ENCODE measurements at places on chromosomes 1 and 21. TPM values are rescaled to one million over a fixed set of nuclear protein-coding genes. Genes with fewer than 3 reads are reported as not detected.

Gene ADAMTS4
- 14.5 TPM for total RNA-seq

Gene GNG4
- total RNA-seq: 0.86 TPM

Gene WNT9A
- total RNA-seq: 0.29 TPM

Gene MEX3A
- total RNA-seq: 0.58 TPM

Gene SLC9C2
- total RNA-seq: not detected

Gene A3GALT2
- not detected for total RNA-seq

Gene UBE2U
- not detected for total RNA-seq

Gene ATP5PO
- total RNA-seq: 272 TPM

Gene CHIA
- not detected for total RNA-seq

Gene S100A14
- total RNA-seq: not detected

Gene TMEM269
- under 0.01 TPM for total RNA-seq

Gene EEIG2
- 11.0 TPM for total RNA-seq

Gene CRYBG2
- not detected for total RNA-seq

Gene HEATR1
- total RNA-seq: 19.6 TPM

Gene PATJ
- 3.2 TPM for total RNA-seq

Gene TESK2
- total RNA-seq: 0.53 TPM

Gene NGF
- not detected for total RNA-seq

Gene SRGAP2C
- 15.3 TPM for total RNA-seq

Gene TFAP2E
- total RNA-seq: not detected

Gene LRRC8D
- 25.3 TPM for total RNA-seq

Gene ZFP69B
- 2.0 TPM for total RNA-seq

Gene MANEAL
- 0.35 TPM for total RNA-seq

Gene ST6GALNAC5
- 2.0 TPM for total RNA-seq

Gene CSDE1
- 791 TPM for total RNA-seq

Gene RAD54L
- 6.1 TPM for total RNA-seq

Gene SLC1A7
- not detected for total RNA-seq

Gene RBM11
- total RNA-seq: not detected

Gene TRIM67
- total RNA-seq: not detected

Gene AMY2A
- not detected for total RNA-seq

Gene NES
- 50.5 TPM for total RNA-seq

Gene AMY1C
- not detected for total RNA-seq

Gene S100B
- total RNA-seq: not detected

Gene FNDC10
- 0.86 TPM for total RNA-seq

Gene TDRD5
- total RNA-seq: not detected

Gene CHAF1B
- 7.8 TPM for total RNA-seq

Gene ZNF691
- total RNA-seq: 10.3 TPM

Gene UMODL1
- total RNA-seq: not detected

Gene NR0B2
- total RNA-seq: not detected
